ENCODE measurements at places on chromosomes 11 and 22. TPM values are rescaled to one million over a fixed set of nuclear protein-coding genes. Genes with fewer than 3 reads are reported as not detected.
A peak's percentile ranks its signal among the peaks of the same experiment; 100 is the strongest.

GRCh38 chr22:41512421-41513194 is 31.7 kb downstream of the POLR3H start:
- DNase-seq: peak; percentile 83

- no peak for DNase-seq
Measured at GRCh38 chr11:8375460-8375859, 111.8 kb upstream of the LMO1 start.

Gene MYO7A
- not detected for total RNA-seq

GRCh38 chr11:18452927-18453326 is 2.7 kb upstream of the LDHAL6A start:
- DNase-seq: peak; percentile 69

GRCh38 chr11:128061281-128061871 is 526.0 kb downstream of the ETS1 start:
- DNase-seq: no peak

- no peak for DNase-seq
Measured at GRCh38 chr11:70744396-70745185, 346.3 kb downstream of the CTTN start.

DNA sequence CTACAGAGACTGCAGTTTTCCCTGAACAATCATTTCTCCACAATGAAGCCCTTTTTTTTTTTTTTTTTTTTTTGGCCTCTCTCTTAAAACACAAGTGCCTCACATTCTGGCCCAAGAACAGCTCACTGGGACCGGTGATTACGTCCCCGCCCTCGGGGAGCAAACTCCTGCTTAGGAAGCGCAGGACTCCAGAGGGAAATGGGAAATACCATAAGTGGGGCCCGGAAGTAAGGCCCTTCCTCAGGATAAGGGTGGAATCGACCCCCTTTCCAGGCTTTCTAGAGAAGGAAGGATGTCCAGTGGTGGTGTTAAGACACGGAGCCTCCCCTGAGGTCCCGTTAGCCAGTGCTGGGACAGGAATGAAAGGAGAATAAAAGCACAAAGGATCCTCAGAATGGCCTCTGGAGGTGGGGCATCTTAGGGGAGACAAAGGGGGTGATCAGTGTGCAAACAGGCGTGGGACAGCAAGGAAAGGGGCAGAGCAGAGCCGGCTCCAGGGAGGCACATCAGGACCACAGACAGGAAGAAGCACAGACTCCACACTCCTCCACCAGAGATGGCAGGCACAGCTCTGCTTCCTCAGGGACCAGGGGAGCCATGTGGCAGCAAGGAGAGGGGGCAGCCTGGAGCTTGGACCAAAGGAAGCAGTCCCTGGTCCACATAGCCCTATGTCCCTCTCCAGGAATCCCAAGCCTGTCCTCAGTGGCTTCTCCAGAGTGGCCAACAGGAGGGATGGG is 61.3 kb downstream of the CHST1 start:
- DNase-seq: no peak

DNA sequence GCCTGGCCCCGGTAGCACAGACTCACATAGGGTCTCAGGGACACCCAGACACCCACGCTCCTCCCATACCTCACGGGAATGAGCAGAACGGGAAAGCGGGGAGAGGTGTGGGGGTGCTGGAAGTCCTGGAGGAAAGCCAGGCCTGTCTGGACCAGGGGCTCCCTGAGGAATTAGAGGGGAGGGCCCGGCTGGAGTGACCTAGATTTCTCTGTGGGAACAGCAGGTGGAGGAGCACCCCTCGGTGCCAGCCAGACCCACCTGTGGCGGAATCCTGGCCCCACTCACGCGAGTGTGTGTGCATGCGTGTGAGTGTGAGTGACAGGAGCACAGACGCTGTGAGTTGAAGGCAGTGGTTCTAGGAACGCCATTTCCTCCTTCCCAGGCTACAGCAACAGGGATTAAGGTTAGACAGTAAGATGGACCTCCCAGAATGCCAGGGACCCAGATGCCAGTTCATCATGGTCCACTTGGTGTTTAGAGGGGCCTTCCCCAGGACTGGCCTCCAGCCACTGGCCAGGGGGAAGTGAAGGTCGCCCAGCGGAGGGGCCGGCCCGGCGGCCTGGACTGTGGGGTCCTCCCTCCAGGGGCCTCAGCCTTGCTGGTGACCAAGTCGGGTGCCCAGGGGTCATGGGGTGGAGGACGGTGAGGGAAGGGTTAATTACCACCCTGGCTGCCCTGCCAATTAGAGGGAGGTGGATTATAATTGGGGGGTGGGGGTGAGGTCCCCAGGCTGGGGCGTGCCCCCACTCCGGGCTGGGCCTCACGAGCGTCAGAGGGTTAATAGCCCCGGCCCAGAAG is 1.0 kb downstream of the PKP3 start:
- DNase-seq: no peak

GRCh38 chr11:32068134-32068870 is 22.6 kb upstream of the RCN1 start:
- DNase-seq: peak; percentile 43

DNA sequence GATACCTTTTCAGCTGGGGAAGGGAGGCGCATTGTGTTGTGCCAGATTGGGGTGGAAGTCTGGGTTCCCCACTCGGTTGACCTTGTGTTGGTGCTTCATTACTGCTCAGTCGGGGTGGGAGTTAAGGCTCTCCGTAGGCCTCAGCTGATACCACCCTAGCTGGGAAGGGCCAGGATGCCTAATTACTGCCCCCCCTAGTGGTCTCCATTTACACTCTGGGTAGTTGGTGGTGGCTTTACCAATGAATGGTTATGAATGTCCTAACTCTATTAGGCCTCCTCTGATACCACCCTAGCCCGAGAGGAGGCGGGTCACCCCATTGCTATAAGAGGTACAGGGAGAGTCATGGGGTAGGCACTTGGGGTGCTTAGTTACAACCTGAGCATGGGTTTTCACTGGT is 27.5 kb upstream of the HIKESHI start:
- DNase-seq: no peak

GRCh38 chr11:26971961-26972360 is 22.0 kb upstream of the FIBIN start:
- DNase-seq: peak; percentile 67

- DNase-seq: no peak
Measured at GRCh38 chr22:35988030-35988429, 40.6 kb downstream of the RBFOX2 start.

GRCh38 chr11:114876234-114876633 is 197.9 kb downstream of the NXPE2 start:
- no peak for DNase-seq

Gene TUB
- total RNA-seq: 12.9 TPM

Gene OR51F2
- total RNA-seq: not detected

Gene FOLR3
- total RNA-seq: 4.3 TPM

- DNase-seq: no peak
Measured at GRCh38 chr11:76695133-76695532, 24.6 kb upstream of the LRRC32 start.

DNA sequence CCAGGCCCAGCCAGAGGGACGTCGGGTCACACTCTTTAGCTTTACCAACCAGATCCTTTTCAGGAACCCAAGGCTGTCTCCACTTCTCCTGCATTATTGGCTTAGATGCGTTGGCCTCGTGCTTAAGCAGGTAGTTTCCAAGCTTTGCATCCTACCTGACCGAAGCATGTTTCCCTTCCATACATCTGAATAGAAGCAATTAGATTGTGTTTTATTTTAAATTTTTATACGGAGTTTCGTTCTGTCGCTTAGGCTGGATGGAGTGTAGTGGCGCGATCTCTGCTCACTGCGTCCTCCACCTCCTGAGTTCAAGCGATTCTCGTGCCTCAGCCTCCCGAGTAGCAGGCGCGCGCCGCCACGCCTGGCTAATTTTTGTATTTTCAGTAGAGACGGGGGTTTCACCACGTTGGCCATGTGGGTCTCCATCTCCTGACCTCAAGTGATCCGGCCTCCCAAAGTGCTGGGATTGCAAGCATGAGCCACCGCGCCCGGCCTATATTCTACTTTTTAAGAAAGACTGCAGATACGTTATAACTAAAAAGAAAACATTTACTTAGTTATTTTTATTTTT is 677 bp downstream of the DYNC2H1 start:
- DNase-seq: peak; percentile 49

Gene CALCB
- not detected for total RNA-seq

- peak; percentile 70 for DNase-seq
Measured at GRCh38 chr11:74683279-74683871, 47.9 kb downstream of the CHRDL2 start.

GRCh38 chr11:59138643-59139042 is 4.0 kb upstream of the FAM111A start:
- peak; percentile 13 for DNase-seq

Gene MMP27
- not detected for total RNA-seq

DNA sequence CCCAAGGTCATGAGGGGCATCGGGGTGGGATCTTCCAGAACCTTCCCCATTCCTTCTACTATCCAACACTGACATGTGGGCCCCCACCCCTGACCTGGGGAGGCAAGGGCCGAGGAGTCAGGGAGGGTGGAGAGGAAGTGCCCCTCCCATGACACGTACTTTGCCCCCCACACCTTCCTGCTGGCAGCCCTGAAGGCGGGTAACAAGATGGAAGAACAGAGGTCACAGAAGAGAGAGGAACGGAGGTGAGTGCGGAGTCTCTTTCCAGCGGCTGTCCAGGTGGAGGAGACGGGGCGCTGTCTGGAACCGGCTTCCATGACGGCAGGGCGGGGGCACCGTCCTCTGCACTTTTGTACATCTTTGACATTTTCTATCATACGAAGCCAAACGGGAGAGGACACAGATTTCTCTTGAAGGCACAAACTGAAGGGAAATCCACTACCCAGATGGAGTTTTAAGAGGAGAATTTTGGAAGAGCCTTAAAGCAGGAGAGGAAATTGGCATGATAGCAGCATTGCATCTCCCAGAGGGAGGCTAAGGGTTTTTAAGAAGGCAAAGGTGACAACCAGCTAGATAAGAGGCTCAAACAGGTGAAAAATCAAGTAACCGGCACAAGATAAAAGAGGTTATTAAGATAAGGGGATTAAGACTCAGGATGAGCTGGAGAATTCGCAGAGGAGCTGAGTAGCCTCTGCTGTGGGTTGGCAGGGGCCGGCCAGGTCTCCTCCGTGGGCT is 16.7 kb downstream of the OSBPL5 start:
- DNase-seq: no peak

Data from GM23248 (cell line).